Activated CD4-positive, alpha-beta T cell treated with anti-CD3 and anti-CD28 coated beads, Interleukin-2, Interleukin-6, amounts not matched to agents 100 ng/mL and 50 ng/mL, durations not matched to agents 16 hours and 8 hours (primary cell): ENCODE measurements at places on chromosomes 12 and 14.

GRCh38 chr12:115988625-115989563 lies 288.6 kb downstream of the MED13L start:
- no peak for DNase-seq

GRCh38 chr12:104985206-104985605 lies 910 bp upstream of the NOPCHAP1 start:
- no peak for DNase-seq

DNA sequence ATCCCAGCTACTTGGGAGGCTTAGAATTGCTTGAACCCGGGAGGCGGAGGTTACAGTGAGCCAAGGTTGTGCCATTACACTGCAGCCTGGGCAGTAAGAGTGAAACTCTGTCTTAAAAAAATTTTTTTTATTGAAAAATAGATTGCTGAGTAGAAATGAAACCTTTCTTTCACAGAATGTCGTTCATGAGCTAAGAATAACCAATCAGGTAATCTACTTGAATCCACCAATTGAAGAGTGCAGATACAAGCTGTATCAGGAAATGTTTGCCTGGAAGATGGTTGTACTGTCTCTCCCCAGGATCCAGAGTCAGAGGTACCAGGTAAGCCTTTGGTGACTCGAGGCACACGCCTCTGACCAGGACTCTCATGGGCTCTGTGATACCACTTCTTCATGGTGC lies 27.0 kb downstream of the DYNC1H1 start:
- DNase-seq = peak; percentile 47

GRCh38 chr12:10563966-10564365 lies 49.4 kb downstream of the MAGOHB start:
- no peak for DNase-seq

DNA sequence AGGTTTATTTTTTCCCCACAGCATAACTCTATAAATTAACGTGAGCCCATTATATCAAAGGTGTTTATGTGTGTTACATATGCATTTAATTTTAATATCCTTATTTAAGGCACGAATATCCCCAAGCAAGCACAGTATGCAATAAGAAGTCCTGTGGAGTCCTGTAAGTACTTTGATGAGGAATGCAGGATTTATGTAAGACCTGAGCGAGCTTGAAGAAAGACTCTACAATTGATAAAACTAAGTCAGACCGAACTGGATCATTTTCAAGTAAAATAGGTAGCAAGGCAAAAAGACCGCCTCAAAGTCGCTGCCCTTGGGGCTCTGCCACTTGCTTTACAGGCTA lies 755 bp downstream of the SLC25A21 start:
- no peak for DNase-seq

DNA sequence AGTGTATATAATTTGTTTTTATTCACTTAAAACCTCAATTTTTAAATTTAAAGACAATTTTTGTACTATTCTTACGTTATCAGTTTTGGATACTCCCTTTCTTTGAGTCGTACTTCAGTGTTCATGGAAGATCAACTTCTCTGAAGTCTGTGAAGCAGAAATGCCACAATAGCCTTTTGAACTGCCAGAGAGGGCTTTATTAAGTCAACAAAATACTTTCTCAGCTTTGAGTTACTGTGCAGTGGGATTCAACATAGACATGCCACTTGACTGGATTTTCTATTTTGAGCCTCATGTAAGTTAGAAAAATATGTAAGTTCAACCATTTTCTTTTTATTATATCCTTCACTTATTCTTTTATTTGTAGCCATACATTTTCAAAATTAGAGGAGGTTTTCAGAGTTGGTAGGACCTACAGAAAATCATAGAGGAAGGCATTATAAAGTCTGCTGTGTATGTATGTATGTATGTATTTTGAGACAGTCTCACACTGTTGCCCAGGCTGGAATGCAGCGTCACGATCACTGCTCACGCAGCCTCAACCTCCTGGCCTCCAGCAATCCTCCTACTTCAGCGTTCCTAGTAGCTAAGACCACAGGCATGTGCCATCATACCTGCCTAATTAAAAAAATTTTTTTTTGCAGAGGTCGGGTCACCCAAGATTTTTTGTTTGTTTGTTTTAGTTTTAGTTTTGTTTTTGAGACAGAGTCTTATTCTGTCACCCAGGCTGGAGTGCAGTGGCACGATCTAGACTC lies 31.3 kb upstream of the BCAT1 start:
- DNase-seq = no peak

DNA sequence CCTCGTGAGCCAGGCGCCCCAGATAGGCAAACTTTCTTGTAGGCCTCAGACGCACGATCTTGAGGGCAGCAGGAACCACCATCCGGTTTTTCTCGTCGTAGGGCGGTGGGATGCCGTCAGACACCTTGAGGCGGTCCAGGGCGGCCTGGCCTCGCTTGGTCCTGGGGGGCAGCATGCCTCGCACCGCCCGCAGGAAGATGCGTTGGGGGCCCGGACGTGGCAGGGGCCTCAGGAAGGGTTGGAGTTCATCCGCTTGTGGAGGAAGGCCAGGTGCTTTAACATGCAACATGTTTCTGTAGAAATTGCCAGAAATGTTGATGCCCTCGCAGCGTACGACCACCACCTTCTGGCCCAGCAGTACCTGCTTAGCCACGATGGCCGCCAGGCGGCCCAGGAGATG lies 5.5 kb upstream of the TSPAN9 start:
- DNase-seq = no peak

- DNase-seq = no peak
These were observed 1.4 kb downstream of the GUCY2C start for GRCh38 chr12:14694970-14695369.
